ENCODE measurements at places on chromosomes 3 and 15.

DNA sequence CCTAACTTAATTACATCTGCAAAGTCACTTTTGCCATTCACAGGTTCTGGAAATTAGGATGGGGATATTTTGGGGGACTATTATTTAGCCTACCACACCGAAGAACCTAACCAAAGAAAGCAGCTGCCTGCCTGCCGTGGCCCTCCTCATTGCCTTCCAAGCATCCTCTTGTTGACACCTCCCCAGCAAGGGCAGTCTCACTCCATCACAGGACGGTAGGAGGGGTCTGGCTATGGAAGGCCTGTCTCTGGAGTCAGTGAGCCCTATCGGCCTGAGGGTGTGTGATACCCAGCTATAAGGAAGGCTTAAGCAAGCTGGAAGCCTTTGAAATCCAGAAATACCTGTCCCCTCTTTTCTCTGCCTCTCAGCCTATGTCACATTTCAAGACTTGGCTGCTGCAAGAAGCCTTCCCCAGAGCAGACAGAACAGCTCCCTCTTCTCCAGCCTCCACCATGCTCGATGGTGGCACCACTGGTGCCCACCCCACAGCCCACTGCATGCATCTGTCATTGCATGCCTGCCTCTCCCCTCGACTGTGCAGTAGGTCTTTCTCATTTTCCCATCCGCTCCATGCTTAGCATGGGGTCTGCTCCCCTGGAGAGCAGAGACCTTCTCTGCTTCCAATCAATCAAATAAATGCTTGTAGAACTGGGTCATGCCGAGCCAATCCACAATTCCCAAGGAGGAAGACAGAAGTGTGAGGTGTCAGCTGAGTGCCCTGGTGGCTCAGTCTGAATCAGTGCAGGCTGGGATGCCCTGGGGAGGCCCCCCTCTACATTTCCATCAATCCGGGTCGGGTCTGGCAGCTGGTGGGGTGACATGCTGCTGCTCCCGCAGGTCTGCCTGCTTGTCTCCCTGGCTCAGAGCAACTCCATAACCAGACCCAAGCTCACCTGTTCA is 23.9 kb upstream of the LOXL1 start:
- peaks cover 11% of the 10 kb centered on the region for H3K4me1 ChIP-seq
- DNase-seq: no peak
- H3K27ac ChIP-seq: no peak overlapping the region
- no peaks in the 10 kb centered on the region for H3K27me3 ChIP-seq
- no peaks in the 10 kb centered on the region for H3K36me3 ChIP-seq

- H3K4me3 ChIP-seq: no peak overlapping the region
- no peaks in the 10 kb centered on the region for H3K27me3 ChIP-seq
- no peaks in the 10 kb centered on the region for H3K4me1 ChIP-seq
- no peak for DNase-seq
These were observed 114.7 kb upstream of the SLC24A5 start for GRCh38 chr15:48006031-48006511.

DNA sequence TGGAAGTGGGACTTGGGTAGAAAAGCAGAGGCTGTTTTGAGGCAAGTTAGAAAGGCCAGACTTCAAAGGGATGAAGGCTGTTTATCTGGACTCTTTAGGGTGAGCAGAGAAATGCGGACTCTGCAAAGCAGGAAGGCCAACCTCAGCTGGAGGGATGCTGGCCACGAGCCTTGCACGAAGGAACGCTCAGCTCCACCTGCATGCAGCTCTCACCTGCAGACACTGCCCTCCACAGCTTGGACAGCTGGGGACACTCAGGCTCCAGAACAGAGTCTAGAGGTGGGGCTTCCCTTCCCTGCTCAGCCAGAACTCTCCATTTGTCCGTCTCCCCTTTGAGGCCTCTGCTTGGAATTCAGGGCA is 229.7 kb downstream of the ADAMTS17 start:
- no peaks in the 10 kb centered on the region for H3K27me3 ChIP-seq
- H3K27ac ChIP-seq: peak overlapping the region; percentile 99
- peak overlapping the region; percentile 17 for H3K4me3 ChIP-seq
- H3K4me1 ChIP-seq: peaks cover 42% of the 10 kb centered on the region
- no peak for DNase-seq

- H3K4me1 ChIP-seq: peaks cover 51% of the 10 kb centered on the region
- no peaks in the 10 kb centered on the region for H3K27me3 ChIP-seq
- no peaks in the 10 kb centered on the region for H3K36me3 ChIP-seq
- DNase-seq: no peak
These were observed 18.6 kb downstream of the SETD2 start for GRCh38 chr3:47145272-47145671.

DNA sequence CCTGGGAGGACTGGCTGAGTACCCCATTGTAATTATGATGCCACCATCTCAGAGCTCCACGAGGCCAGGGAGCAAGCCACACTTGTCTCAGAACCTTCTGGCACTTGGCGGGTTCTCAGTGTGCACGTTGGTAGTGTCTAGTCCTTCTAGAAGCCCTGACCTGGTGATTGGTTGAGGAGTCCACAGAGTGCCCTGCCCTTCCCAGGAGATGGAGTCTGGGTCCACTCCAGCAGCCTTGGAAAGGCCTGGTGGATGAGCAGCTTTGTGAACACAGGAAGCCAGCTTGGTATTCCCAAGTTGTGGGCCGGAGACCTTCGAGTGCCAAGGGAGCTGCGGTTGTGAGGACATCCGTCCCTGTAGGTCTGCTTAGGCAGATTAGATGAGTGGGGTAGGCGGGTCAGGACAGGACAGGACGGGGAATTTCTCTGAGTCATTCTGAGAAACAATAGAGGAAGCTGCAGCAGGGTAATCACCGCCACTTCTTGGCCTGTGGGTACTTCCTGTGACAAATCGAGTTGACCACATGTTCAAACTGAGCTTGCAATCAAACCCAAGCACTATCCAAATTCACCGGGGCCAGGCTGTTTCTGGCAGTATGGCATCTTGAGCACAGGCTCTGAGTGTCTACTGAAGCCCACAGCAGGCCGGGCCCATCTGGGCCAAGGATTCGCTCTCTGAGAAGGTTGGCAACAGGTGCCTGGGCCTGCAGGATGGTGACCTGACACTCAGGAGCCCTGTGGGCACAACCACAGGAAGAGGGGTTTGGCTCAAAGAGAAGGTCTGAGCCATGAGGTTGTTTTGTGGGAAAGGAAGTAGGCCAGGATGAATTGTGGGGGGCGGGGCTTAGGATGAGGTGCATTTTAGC is 71.5 kb upstream of the PLXNA1 start:
- H3K36me3 ChIP-seq: no peaks in the 10 kb centered on the region
- no peak for DNase-seq
- H3K27ac ChIP-seq: no peak overlapping the region
- H3K27me3 ChIP-seq: no peaks in the 10 kb centered on the region
- H3K4me1 ChIP-seq: no peaks in the 10 kb centered on the region
- H3K4me3 ChIP-seq: no peak overlapping the region

- H3K4me3 ChIP-seq: no peak overlapping the region
- no peak overlapping the region for H3K27ac ChIP-seq
- H3K36me3 ChIP-seq: no peaks in the 10 kb centered on the region
- DNase-seq: no peak
These were observed 300.7 kb upstream of the SATB1 start for GRCh38 chr3:18725668-18726407.

DNA sequence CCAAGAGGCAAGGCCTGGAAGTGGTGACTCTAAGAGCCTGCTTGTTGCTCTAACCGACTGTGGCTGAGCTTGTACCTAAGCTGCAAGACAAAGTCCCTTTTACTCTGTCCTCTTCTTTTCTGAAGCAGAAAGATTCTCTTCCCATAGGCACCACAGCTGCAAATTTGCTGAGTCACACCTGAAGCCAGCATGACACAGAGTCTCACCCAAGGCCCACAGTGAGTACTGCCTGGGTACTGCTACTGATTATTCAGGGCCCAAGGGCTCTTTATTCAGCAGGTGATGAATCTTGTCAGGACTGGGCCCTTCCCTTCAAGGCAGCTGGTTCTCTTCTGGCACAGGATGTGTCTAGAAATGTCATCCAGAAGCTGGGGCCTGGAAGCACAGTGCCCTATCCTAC is 18.9 kb upstream of the TIGIT start:
- H3K36me3 ChIP-seq: no peaks in the 10 kb centered on the region
- no peak overlapping the region for H3K27ac ChIP-seq
- no peaks in the 10 kb centered on the region for H3K27me3 ChIP-seq
- DNase-seq: no peak
- no peaks in the 10 kb centered on the region for H3K4me1 ChIP-seq

- no peaks in the 10 kb centered on the region for H3K36me3 ChIP-seq
- DNase-seq: no peak
- peaks cover 8% of the 10 kb centered on the region for H3K4me1 ChIP-seq
- H3K27me3 ChIP-seq: no peaks in the 10 kb centered on the region
These were observed 251.9 kb downstream of the NAALADL2 start for GRCh38 chr3:175111036-175111435.

GRCh38 chr15:40853241-40853890 is 9.5 kb downstream of the SPINT1 start:
- DNase-seq: no peak
- no peaks in the 10 kb centered on the region for H3K27me3 ChIP-seq
- H3K27ac ChIP-seq: no peak overlapping the region
- no peaks in the 10 kb centered on the region for H3K4me1 ChIP-seq
- H3K36me3 ChIP-seq: no peaks in the 10 kb centered on the region

DNA sequence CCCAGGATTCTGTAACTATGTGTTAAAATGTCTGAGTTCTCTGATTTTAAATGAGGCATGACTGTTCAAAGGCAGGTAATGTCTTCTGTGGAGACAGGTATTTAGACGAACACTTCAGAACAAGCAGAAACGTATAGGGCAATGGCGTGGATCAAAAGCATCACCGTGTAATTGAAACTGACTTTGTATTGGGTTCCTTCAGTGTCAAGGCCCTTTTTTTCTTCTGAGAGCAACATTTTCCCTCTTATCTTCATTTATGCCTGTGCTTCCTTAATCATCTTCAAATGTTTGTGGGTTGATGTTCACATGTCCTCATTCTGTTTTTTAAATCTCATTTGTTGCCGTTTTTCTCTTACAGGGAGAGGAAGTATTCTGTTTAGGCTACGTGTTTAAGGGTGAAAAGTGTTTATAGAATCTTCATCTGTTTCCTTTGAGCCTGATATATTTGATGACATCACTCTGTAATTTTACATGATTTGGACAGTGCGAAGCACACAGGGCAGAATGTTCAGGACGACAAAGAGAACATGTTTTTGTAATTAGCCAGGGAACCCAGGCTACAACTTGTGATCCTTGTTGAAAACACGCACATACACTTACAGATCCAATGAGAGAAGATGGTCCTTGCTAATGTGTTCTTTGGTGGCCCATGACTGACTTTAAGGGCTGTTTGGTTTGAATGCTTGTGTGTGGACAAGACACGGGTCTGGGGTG is 196.0 kb downstream of the LRTM1 start:
- DNase-seq: no peak
- no peaks in the 10 kb centered on the region for H3K36me3 ChIP-seq
- no peak overlapping the region for H3K4me3 ChIP-seq
- H3K27me3 ChIP-seq: no peaks in the 10 kb centered on the region
- H3K27ac ChIP-seq: no peak overlapping the region

DNA sequence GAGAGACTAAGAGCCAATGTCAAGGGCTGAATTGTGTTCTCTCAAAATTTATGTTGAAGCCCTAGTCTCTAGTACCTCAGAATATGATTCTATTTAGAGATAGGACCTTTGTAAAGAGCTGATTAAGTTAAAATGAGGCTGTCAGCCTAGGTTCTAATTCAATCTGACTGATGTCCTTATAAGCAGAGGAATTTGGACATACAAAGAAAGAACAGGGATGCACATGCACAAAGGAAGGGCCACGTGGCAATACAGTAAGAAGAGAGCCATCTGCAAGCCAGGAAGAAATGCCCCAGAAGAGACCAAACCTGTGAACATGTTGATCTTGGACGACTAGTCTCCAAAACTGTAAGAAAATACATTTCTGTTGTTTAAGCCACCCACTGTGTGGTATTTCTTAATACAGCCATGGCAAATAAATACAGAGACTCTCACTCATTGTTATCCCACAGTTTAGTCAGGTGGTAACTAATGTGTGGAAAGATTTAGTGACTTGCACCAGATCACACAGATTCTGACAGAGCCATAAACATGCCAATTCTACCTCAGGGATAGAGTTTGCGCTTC is 652.2 kb downstream of the NAALADL2 start:
- H3K4me3 ChIP-seq: no peak overlapping the region
- no peak for DNase-seq
- no peak overlapping the region for H3K27ac ChIP-seq

- H3K27ac ChIP-seq: no peak overlapping the region
- H3K27me3 ChIP-seq: no peaks in the 10 kb centered on the region
- no peak overlapping the region for H3K4me3 ChIP-seq
- no peak for DNase-seq
- H3K4me1 ChIP-seq: no peaks in the 10 kb centered on the region
- no peaks in the 10 kb centered on the region for H3K36me3 ChIP-seq
These were observed 547.6 kb downstream of the NR2F2 start for GRCh38 chr15:96878129-96878528.

DNA sequence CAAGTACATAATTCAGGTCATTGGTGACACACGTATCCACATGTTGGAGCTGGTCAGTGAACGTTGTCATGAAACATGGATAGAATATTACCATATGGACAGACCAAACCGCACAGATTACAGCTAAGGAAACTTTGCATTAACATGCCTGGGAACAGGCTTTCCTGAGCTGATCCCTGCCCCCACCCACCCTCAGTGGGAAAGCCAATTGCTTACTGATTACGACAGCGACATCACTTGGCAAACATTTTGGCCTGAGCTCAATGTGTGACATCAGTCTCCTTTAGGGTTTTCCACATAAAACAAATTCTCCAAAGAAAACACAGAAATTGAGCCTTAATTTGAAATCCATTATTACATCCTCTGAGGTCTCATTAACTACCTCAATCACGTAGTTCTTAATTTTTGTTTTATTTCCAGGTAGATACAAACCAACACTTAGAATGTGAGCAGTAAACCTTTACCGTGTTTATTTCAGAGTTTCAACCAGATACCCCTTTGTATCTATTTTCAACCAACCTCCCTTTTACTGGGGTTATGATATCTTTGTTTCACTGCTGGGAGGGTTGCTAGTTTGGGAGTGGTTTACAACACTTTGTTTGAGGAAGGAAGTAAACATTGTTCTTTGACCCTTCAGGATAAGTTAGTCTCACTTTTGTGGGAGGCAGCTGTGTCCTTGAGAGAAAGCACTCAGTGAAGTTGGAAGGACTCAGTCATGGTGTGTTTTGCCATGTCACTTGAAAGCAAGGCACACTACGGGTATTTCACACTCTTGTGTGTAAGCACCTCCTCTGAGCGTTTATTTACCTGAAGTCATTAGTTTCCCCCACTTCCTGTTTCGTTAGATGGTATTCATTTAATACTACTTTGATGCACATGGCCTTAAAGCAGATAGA is 103.1 kb downstream of the CMSS1 start:
- H3K4me3 ChIP-seq: no peak overlapping the region
- H3K4me1 ChIP-seq: peaks cover 25% of the 10 kb centered on the region
- no peaks in the 10 kb centered on the region for H3K36me3 ChIP-seq
- no peak for DNase-seq

- no peak overlapping the region for H3K4me3 ChIP-seq
- H3K27me3 ChIP-seq: no peaks in the 10 kb centered on the region
- H3K4me1 ChIP-seq: no peaks in the 10 kb centered on the region
- no peaks in the 10 kb centered on the region for H3K36me3 ChIP-seq
These were observed 346.3 kb upstream of the MDFIC2 start for GRCh38 chr3:70658513-70659310.

Data from thoracic aorta (tissue), 2 donors.